ENCODE measurements at places on chromosomes 4 and X. TPM values are rescaled to one million over a fixed set of nuclear protein-coding genes. Genes with fewer than 3 reads are reported as not detected.

The PAGE5 gene
- not detected for polyA plus RNA-seq

The RBM47 gene
- 3.3 TPM for polyA plus RNA-seq

The ENPEP gene
- 0.01 TPM for polyA plus RNA-seq

The SULT1E1 gene
- polyA plus RNA-seq, result 0.65 TPM

GRCh38 chrX:51837921-51838320 lies 55.5 kb upstream of the MAGED1 start:
- DNase-seq, result no peak

- peak; percentile 39 for DNase-seq
Observed at GRCh38 chr4:73603271-73603710, 16.9 kb downstream of the RASSF6 start.

DNA sequence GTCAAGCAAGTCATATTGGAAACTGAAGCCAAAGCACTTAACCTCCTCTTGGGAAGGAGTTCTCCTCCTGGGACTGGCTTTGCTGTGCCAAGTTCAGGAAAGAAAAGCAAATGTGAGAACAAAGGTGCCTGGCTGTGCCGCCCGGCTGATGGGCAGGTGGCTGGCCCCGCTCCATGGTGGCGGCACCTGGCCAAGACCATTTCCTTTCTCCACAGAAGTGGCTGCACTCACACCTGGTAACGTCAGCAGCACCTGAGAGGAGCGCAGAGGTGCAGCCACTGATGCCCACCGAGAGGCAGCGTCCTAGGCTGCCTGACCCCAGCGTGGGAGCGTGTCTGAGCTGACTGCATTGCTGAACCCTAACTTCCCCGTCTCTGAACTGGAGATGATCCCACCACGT lies 54.3 kb downstream of the DCTD start:
- DNase-seq, result no peak

DNA sequence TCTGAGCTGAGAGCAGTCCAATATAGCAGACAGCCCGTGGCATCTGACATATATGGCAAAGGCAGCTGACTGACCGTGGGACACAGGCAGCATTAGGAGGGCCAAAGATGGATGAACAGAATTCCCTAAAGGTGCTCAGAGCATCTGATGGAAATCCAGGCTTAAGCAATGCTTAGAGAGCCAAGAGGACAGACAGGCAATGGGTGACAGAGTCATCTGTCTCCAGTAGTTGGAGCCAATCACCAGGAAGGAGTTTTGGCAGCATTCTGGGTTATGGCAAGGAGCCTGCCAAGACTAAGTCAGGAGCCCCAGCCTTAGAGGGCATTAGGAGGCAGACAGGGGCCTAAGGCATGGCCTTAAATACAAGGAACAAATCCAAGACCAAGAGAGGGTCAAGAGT lies 153.3 kb upstream of the USP9X start:
- peak; percentile 6 for DNase-seq

GRCh38 chr4:56463711-56464110 lies 3.7 kb upstream of the SRP72 start:
- no peak for DNase-seq

DNA sequence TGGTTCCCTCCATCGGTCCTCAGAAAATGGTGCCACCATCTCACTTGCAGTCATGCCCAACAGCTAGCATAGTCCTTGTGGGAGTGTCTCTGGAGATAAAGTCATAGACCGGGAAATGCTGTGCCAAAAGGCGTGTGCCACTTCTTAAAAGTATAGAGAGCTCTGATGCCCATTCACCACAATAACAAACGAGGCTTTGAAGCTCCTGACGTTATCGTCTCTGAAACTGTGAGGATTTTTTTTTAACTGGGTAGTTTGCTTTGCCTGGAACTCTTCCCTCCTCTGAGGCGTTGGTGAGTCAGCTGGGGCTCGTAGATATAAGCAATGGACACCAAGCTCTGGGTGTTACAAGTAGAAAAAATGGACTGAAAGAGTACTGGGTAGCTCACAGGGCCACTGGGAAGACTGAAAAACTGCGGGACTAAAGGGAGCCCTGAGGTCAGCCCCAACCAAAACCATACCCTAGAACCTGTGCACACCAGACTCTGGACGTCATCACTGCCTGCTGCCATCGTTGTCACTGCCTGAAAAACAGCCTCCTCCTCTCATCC lies 89.4 kb upstream of the TRIM2 start:
- DNase-seq, result peak; percentile 79

GRCh38 chr4:5033281-5033841 lies 14.1 kb upstream of the CYTL1 start:
- DNase-seq, result no peak

- DNase-seq, result no peak
Observed at GRCh38 chrX:22665818-22666217, 333.9 kb upstream of the DDX53 start.

DNA sequence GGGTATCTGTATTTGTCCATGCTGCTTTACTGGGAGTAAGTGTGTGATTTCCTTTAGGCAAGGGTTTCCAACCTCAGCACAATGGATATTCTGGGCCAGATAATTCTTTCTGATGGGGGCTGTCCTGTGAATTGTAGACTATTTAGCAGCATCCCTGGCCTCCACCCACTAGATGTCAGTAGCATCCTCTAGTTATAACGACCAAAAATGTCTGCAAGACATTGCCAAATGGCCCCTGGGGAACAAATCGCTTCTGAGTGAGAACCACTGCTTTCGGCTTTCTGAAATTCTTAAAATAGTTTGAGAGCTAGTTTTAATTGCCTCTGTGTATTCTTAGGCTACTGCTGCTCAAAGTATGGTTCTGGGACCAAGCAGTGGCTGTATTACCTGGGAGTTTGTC lies 81.2 kb upstream of the GPM6B start:
- no peak for DNase-seq

GRCh38 chr4:123941306-123941705 lies 544.7 kb downstream of the SPRY1 start:
- peak; percentile 9 for DNase-seq

- no peak for DNase-seq
Observed at GRCh38 chrX:46381630-46382029, 163.6 kb downstream of the ZNF674 start.

GRCh38 chr4:173213296-173213695 lies 44.7 kb downstream of the GALNT7 start:
- no peak for DNase-seq

DNA sequence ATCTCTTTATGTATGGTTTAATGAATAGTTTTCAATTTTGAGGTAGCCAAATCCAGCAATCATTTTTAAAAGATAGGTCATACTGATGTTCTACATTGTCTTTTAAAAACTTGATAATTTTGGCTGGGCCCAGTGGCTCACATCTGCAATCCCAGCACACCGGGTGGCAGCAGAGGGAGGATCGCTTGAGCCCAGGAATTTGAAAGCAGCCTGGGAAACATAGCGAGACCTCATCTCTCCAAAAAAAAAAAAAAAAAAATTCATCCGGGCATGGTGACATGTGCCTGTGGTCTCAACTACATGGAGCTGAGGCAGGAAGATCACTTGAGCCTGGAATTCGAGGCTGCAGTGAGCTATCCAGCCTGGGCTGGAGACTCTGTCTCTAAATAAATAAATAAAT lies 419.8 kb downstream of the GALNTL6 start:
- no peak for DNase-seq

GRCh38 chr4:95674521-95674981 lies 125.8 kb upstream of the UNC5C start:
- DNase-seq, result no peak

GRCh38 chrX:150372280-150372679 lies 9.2 kb downstream of the MAMLD1 start:
- no peak for DNase-seq

GRCh38 chrX:150526692-150527091 lies 41.7 kb upstream of the MTM1 start:
- no peak for DNase-seq

GRCh38 chrX:110915570-110915969 lies 120.0 kb upstream of the CHRDL1 start:
- DNase-seq, result no peak

Measured in foreskin keratinocyte (primary cell).